CD4-positive, alpha-beta T cell treated with Interleukin-12 subunit alpha and Interleukin-12 subunit beta, for 1 hour (primary cell): ENCODE measurements at places on chromosomes 1 and 21.
A peak's percentile ranks its signal among the peaks of the same experiment; 100 is the strongest.

DNA sequence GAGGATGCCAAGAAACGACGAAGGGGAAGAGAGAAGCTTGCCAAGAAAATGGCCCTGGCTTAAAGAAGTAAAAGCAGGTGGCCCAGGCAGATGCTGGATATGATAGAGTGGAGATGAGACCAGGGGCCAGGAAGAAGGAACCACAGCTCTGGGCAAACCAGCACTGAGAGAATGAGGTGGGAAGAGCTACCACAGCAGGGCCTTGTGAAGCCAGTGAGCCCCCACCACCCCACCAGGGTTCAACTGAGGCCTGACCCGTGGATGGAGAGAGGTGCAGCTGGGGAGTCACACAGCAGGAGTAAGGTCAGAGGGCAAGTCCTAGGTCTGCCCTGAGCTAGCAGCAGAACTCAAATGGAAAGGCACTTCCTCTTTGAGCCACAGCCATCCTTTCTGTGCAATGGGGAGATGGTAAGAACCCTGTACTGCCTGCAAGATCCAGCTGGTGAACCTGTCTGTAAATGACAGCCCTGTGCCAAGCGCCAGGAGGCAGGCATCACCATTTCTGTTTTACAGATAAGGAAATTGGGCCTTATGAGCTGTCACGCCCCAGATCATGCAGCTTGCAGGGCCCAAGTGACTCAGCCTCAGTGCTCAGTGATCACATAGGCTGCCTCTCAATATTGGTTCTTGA, 8.5 kb downstream of the SH3BGRL3 start:
- peak; percentile 52 for DNase-seq

DNA sequence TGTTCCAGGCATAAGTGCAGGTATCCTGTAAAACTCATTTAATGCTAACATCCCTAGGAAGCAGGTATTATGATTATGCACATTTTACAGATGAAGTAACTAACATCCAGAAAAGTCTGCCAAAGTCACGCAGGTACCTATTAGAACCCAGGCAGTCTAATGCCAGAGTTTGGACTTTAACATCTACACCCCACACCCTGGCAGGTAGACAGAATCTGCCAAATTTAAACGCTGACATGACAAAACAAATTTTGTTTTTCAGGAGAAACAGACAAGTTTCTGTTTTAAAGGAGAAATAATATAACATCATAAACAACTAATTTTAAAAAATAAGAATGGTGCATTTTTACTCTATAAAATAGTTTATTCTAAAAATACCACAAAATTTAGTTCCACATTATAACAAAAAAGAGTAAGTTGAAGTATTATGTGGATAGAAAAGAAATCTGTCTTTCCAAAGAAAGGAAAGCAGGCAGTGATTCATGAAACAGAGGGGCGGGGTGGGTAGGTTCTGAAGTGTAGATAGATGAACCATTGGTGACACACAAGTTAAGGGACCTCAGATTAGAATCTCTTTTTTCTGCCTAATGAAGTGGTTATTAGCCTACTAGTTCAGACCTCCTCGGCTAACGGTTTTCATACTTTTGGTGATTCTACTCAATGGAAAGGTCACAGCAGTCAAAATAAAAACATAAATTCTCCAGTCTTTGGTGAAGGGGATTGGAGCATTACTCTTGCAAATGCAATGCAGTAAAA, 1.7 kb downstream of the ASPM start:
- peak; percentile 20 for DNase-seq

DNA sequence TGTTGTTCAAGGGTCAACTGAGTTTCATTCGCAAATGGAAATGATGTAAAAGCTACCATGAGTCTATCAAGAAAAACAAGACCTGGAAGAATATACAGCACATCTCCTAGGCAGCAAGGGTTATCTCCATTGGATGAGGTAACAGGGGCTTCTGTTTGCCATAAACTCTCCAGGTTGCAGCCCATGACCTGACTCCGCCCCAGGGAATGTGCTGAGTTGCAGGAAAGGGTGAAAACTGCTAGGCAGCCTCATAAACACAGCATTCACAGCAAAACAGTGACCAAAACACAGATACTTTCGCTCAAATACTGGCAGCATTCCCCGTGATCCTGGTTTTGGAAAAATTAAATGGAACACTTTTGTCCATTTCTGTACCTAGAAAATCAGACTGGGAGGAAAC, 20.2 kb upstream of the ACTA1 start:
- DNase-seq, result no peak

DNA sequence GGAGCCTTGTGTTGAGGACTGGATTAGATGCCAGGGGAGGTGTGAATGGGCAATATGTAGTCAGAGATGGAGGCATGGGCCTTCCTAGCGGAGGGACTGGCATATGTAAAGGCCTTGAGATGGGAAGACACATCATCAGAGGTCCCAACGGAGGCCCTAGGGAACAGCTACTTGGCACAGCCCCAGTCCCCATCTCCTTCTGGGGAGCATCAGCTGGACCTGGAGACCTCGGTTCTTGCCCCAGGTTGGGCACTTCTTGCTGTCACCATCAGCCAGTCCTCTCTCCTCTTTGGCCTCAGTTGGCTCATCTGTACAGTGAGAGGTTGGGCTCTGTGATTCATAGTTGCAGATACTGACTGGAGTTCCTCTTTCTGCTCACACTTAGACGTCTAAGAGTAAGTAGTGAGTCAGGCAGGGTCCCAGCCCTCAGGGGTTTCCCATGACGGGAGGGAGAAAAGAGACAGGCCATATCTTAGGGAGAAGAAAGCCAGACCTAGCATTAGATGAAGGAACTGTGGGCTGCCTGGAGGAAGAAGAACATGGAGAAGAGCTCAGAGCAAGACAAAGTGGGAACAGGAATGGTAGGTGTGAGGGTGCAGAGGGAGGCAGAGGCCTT, 3.4 kb upstream of the MARCKSL1 start:
- DNase-seq, result no peak

DNA sequence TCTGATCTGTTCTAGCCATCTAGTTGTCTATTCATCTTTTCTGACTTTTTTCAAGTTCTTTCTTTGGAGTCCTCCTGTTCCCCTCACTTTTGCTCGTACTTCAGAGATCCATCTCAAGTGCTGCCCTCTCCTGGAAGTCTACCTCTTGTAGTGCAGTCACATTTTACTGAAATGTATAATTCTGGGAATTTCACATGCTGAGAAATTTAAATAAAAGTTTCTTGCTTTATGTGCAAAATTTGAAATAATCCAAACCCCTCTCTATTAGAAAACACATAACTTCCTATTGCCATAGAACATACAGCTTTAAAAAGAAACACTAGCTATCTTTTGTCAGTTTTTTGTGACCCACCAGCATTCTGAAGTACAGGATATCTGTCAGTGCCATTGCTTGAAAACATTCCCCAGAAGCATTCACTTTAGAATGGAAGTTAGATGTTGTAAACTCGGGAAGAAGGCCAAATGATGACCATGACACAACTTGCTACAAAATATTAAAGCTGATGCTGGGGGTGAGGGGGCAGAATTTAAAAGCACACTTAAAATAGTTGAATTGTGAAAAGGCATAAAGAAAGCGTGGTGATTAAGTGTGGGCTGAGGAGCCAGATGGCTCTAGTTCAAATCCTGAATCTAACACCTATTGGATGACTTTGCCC, 22.0 kb downstream of the RLF start:
- DNase-seq, result peak; percentile 22

GRCh38 chr1:161137881-161138280, 5.4 kb upstream of the DEDD start:
- DNase-seq, result no peak

DNA sequence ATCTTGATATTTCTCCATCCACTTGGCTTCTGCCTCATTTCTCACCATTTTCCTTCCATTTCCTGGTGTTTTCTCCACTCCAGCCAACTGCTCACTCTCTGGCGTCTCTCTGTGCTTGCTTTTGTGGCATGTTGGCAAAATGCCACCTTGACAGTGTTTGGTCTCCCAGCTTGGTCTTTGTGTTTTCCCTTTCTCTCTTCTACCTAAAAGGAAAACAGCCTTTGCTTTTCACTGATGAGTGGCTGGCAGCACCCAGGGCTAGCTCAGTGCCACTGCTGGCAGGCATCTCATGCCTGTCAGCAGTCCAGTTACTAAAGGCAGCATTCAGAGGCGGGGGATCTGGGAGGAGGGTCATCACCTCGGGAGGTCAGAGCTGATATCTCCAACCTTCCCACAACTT, 55.3 kb upstream of the DSCAM start:
- no peak for DNase-seq

GRCh38 chr1:174219606-174220370, 60.5 kb downstream of the RABGAP1L start:
- DNase-seq, result no peak

DNA sequence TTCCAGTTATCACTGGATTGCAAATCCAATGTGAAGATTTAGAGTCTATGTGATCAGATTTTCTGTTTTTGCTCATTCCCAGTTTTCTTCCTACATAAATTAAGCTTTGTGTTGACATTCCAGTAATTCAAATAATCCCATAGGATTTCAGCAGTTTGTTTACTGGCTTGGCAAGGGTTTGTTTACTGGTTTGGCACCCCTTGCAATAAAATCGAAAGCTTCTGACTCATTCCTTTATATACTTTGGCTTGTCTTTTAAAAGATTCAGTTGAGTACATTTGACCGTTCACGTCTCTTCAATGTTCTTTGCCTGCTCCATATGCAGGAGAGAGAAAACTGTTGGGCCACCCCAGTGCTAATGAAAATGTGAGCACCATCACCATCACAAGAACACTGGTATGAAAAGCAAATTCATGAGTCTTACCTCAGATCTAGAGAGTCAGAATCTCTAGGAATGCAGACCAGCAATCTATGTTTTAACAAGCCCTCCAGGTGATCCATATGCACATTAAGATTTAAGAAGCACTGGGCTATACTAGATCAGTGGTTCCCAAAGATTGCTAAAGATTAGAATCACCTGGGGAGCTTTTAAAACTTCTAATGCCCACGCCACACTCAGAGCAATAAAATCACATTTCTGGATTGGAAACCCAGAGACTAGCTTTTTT, 32.8 kb downstream of the ZC3H11B start:
- no peak for DNase-seq

GRCh38 chr1:99994496-99994895, 24.7 kb downstream of the SLC35A3 start:
- no peak for DNase-seq

- no peak for DNase-seq
Measured at GRCh38 chr1:47830641-47831333, 166.4 kb downstream of the TRABD2B start.
